WERI-Rb-1 (cell line): ENCODE measurements at places on chromosomes 3 and 15.

DNA sequence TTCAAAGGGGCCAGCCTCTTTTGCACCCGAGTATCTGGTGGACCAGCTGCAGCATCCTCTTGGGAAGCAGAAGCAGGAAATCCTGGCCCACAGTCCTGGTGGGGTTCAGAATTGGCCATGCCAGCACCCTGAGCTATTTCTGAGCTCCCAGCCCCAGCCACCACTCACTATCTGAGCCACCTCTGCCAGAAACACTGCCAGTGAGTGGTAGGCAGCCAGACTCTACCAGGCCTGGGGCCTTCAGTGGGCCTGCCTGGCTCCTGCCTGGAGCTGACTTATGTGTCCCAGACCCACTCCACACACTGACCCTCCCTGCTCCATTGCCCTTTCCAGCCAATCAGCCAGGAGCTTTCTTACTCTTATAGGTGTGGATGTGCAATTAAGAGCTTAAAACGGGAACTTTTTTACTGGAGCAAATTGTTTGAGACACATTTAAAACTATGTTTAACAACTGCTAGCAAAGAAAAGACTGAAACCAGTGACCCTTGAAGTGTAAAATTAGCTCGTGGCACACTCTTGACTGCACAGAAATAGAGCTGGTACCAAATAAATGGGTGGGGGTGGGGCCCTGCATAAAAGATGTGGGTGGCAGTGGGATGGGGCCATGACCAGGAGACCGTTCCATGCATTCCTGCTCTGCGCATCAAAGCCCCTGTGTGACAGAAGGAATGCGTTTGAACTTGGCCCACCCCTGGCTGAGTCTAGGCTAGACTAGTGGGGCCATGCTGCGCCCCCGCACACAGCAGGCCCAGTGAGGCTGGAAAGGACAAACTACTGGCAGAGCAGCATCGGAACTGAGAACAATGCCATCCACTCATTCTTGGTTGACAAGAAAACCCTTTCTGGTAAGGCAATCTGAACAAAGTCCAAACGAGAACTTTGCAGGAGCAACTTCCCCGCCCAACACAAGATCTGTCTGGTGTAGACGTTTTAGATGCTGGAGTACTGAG lies 48.0 kb downstream of the CTNNB1 start:
- DNase-seq = no peak

GRCh38 chr3:16838561-16838960 lies 46.2 kb upstream of the PLCL2 start:
- DNase-seq = no peak

GRCh38 chr3:111571907-111572460 lies 23.2 kb downstream of the ZBED2 start:
- DNase-seq = no peak

DNA sequence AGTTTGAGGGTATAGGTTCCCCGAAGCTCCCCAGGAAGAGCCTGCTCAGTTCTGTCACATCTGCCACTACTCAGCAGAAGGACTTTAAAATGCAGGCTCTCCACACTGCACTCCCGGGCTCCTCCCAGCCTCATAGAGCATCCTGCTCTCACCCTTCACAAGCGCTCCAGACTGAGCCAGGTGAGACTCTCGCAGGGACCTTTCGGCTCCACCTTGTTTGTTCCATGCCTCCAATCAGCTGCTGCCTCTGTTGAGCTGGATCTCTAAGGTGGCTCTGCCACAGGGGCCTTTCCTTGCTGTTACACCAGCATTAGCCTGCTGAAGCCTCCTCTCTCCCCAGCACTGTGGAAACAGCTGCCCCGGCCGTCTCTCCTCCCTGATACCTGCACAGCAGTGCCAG lies 56.1 kb downstream of the SLCO3A1 start:
- no peak for DNase-seq

DNA sequence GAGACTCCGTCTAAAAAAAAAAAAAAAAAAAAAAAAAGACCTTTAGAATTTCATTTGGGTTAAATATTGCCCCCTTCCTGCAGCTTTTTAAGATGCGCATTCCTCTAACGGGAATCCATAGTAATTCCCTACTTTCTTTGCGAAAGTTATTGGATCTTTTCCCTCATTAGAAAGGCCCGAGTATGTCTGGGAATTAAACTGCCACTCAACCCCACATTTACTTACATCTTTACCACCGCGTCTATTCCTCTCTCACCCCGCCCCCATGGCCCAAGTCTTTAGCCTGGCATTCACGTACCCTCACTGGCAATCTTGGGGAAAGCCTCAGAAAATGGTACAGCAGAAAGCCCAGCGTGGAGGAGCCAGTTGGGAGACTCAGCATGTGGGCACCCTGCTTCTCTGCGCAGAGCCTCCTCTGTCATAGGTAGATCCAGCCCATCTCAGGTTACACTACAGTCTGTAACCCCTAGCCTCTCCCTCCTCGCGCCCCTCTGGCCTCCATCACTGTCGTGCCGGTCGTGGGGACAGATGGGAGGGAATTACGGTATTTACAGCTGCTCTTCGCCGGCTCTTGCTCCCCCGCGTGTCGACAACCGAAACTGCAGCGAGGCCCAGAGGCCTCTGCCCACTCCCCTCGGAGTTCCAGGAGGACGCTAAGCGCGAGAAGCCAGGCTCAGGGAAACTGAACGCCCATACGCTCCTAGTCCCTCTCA lies 6.4 kb upstream of the ANKDD1A start:
- peak; percentile 95 for DNase-seq

GRCh38 chr3:151230646-151231045 lies 27.6 kb upstream of the GPR171 start:
- DNase-seq = no peak

- DNase-seq = no peak
Observed at GRCh38 chr3:196757876-196758739, 18.5 kb downstream of the PAK2 start.

DNA sequence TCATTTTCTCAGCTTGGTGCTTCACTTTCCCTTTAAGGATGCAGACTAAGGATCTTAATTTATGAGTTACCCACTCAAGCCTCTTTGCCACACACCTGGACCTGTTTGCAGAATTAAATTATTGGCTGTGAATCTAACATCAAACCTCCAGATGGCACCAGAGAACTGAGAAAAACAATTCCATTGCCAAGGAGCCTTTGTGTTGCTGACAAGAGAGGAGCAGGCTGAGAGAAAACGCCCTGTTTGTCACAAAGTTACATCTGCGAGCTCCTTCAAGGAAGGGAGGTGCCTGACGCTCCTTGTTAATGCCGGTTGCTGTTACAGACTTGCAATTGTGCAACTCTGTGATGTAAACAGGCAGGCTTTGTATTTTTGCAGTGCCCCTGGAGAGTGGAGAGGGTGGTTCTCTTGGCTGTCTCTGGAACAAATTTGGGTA lies 36.3 kb upstream of the TMC3 start:
- DNase-seq = peak; percentile 44

GRCh38 chr3:35641920-35642527 lies 2.7 kb downstream of the ARPP21 start:
- DNase-seq = no peak

DNA sequence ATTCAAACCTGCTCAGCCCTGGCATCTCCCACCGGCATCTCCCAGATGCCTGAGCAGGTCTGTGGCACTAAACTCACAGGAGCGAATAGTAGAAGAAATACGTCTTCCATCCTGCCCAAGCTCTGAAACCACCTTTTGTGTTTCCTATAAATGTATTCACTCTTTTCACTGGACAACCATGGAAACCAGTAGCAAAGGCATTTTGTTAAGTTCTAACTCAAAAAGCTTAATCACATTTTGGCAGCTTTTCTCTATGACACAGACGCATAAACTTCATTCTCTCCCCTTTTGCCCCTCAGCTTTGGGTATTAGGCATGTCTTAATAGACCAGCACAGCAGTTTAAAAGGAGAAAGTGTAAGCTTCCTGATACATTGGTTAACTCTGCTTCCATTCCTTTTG lies 24.5 kb upstream of the ARNT2 start:
- DNase-seq = no peak

GRCh38 chr15:77025941-77026411 lies 31.1 kb downstream of the PSTPIP1 start:
- DNase-seq = no peak

DNA sequence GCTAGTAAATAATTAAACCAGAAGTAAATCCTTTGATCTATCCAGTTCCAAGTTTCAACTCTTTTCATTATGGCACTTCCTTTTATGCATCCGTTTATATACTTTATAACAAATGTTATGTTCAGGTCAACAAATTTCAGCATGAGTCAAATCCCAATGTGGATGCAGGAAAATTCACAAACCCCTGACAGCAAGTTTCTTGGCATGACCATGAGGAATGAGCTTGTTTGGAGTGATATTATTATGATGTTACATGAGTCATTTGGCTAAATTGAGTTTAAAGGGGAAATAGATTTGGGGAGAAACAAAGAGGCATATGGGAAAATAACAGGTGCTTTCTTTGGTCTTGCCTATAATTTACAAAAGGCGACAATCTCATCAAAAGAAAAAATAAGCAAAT lies 32.1 kb upstream of the KCNMB2 start:
- no peak for DNase-seq

DNA sequence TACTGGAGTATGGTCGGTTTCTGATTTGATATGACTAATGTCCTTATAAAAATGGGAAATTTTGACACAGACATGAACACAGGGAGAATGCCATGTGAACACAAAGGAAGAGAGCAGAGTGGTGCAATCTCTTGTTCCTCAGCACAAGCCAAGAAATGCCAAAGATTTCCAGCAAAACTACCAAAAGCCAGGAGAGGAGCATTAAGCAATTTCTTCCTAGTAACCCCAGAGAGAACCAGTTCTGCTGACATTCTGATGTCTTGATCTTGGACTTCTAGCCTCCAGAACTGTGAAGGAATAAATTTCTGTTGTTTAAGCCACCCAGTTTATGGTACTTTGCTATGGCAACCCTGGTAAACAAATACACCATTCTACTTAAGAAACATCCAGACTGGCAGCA lies 227.8 kb upstream of the MRPL3 start:
- no peak for DNase-seq

- DNase-seq = peak; percentile 91
Observed at GRCh38 chr3:64533617-64534317, 154.0 kb downstream of the ADAMTS9 start.

DNA sequence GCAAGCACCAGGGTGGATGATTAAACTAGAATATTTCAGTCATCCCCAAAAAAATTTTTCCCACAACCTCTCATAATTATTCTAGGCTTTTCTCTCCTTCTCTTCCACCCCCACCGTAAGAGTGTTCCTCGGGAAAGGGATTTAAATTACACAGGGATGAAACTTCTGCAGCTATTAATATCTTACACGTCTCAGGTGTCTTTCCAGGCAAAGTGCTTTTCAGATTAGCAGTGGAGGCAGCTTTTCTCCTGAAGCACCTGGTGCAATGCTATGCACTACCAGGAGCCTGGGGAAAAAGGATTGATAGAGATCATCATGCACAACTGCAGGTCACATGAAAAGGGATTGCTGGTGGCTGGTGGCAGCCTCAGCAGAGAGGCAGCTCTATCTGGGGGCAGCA lies 250.4 kb downstream of the NTRK3 start:
- DNase-seq = peak; percentile 38

DNA sequence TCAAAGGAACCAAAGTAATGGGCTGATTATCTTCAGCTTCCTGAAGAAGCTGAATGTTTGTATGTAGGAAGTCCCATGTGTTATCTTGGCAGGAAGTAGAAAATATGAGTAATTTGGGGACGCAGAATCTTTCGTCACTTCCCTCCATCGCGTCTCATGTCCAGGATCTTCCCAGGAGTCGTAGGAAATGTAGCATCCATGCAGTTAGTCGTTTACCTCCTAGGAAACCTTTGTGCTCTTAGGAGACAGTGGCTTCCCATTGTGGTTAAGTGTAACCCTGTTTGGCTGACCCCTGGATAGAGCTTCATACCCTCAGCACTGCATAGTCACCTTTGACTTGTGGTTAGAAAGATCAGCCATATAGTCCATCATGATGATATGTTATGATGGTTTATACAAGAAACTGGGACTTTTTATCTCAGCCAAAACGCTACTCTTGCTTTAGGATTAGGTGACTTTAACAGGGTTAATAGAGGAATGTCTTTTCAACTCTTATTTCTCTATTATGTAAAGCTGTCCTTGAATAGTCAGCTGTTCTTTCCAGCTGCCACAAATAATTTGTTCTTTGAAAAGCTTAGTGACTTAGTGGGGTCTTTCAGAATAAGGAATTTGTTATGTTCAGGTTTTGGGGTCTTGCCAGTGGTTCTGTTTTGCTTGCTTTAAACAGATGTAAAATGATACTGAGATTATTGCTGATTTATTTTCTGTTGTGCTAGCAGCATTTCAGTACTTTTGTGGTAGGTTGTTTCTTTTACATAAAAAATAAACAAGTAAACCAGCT lies 92.2 kb downstream of the KLHL25 start:
- DNase-seq = no peak

- no peak for DNase-seq
Observed at GRCh38 chr15:33098094-33099058, 96.1 kb downstream of the FMN1 start.

DNA sequence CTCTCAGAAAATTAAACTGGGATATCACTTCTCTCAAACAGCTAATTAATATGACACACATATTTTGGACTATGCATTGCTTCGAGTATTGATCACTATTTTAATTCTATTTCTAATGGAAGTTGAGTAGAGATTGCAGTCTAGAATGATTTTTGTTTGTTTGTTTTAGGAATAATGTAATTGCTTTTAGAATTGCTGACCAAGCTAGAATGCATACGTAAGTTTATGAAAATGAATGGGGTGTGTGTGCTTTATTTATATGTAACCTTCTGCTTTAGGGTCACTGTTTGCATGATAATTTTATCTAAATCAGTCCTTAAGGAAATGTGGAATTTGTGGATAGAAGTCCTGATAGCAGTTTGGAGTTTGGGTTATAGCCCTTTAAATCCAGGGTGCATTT lies 371.4 kb downstream of the NR2F2 start:
- DNase-seq = no peak

- DNase-seq = no peak
Observed at GRCh38 chr3:190193210-190193609, 72.5 kb upstream of the P3H2 start.

DNA sequence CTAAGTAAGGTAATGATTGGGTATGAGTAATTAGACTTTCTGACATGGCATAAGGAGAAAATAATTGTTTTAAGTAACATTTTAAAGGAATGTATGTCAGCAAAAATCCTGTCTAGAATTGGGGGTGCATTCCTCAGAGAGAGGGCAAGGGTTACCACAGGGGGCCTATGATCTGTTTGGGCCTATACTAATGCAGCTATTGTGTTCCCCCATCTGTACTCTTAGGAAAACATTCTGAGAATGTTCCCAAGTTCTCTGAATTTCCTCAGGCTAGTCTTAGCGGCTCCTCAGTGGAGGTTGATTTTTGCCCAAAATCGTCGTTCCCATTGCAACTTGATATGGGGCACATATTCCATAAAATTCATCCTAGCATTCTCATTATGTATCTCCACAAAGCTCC lies 1216.4 kb upstream of the GBE1 start:
- no peak for DNase-seq
